Gastroesophageal sphincter (tissue), 4 donors: ENCODE measurements at places on chromosomes 5 and 9.

- ATAC-seq = no peak
Measured at GRCh38 chr5:171963416-171963815, 43.0 kb downstream of the FBXW11 start.

DNA sequence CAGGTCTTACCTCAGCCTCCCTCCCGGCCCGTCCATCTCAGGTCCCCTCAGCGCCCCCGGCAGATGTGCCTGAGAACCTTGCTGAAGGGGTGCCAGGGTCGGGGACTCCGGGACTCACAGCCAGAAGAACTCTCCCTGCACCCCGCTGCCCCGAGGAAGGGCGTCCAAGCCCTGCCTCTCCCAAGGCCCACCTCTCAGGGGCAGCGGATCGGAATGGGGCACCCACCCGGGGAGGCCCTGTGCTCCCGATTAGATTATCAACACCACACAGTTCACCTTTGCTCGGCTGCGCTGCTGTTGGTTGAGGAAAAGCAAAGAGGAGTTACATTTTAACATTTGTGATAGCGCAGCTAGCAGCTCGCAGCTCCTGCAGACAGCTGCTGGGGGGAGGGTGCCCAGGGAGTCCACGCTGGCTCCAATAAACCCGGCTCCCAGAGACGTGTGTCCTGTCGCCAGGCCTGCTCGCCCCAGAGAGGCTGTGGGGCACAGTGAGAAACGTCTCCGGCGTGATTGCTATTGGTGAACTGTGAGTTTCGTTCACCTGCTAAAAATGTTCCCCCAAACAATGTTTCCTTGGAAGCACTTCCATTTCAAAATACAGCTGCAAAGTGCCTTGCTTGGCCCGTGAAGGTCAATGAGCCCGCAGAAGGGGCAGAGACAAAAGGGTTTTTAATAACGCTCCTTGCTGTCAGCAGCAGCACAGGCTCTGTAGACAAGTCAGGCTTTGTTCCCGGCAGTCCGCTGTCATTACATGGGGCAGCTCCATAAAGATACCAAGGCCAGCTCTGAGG lies 18.6 kb upstream of the SLC6A19 start:
- no peak for ATAC-seq

- no peak for ATAC-seq
Measured at GRCh38 chr9:27943501-27943900, 370.2 kb upstream of the C9orf72 start.

DNA sequence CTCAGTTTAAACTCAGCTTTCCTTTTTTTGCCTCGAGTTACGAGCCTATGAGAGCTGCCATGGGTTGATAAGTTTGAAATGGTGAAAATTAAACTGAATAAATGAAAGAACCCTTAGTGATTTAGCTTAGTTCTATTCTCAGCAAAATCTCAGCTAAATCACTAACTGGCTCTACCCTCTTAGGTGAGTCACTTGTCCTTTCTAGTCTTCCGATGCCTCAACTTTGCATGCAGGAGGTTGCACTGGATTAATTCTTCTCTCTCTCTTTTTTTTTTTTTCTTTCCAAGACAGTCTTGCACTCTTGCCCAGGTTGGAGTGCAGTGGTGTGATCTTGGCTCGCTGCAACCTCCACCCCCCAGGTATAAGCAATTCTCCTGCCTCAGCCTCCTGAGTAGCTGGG lies 83.9 kb downstream of the PAPPA start:
- ATAC-seq = no peak

- ATAC-seq = no peak
Measured at GRCh38 chr5:89301321-89302025, 418.5 kb upstream of the MEF2C start.
